H54 (cell line): ENCODE measurements at places on chromosomes 7 and 10.

DNA sequence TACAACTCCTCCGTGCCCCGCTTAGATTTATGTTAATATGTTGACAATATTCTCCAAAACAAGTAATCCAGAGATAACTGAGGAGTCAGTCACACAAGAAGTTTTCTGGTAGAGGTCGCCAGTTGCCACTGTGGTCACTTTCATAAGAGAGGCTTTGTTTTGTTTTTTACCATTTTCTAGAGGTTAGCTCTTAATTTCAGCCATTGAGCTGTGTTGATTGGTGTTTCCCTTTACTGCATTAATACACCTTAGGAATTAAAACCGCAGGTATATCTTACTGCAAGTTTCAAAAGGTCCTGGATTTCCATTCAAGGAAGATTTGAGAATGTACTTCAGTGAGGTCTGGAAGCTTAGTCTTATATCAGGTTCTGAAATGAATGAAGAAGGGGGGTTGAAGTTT lies 3.5 kb downstream of the BMI1 start:
- DNase-seq: no peak

DNA sequence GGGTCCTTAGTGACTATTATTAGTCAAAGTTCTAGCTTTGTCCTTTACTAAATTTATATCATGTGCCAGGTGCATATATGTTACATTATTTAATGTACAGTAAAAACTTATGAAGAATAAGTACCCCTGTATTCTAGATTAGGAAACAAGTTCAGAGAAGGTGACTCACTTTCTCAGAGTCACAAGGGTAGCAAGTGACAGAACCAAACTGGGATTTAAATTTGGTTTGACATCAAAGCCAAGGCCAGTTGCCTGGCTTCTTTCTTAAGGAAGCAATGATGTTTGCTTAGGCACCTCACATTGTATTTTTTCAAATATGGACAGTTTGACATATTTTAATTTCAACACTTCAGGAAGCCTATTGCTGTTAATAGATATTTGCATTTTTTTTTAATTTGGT lies 2.5 kb downstream of the LSM8 start:
- DNase-seq: no peak

- no peak for DNase-seq
Observed at GRCh38 chr7:37100735-37101331, 347.8 kb downstream of the ELMO1 start.

DNA sequence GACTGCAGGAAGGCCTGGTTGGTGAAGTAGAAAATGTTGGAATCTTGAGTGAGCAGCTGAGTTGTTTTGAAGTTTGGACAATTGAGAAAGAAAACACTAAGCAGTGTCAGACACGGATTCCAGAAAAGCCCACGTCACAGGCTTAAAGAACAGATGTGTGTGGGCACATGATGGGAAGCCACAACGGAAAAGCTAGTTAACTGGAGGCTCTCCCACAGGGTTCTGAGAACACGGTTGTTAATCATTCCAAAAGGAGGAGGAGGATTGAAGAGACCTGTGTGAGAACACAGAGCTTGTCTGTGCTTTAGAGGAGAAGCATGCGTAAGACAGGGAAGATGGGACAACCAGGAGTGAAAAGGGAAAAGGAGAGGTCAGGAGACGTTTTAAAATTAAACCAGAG lies 42.6 kb downstream of the SHH start:
- DNase-seq: no peak

DNA sequence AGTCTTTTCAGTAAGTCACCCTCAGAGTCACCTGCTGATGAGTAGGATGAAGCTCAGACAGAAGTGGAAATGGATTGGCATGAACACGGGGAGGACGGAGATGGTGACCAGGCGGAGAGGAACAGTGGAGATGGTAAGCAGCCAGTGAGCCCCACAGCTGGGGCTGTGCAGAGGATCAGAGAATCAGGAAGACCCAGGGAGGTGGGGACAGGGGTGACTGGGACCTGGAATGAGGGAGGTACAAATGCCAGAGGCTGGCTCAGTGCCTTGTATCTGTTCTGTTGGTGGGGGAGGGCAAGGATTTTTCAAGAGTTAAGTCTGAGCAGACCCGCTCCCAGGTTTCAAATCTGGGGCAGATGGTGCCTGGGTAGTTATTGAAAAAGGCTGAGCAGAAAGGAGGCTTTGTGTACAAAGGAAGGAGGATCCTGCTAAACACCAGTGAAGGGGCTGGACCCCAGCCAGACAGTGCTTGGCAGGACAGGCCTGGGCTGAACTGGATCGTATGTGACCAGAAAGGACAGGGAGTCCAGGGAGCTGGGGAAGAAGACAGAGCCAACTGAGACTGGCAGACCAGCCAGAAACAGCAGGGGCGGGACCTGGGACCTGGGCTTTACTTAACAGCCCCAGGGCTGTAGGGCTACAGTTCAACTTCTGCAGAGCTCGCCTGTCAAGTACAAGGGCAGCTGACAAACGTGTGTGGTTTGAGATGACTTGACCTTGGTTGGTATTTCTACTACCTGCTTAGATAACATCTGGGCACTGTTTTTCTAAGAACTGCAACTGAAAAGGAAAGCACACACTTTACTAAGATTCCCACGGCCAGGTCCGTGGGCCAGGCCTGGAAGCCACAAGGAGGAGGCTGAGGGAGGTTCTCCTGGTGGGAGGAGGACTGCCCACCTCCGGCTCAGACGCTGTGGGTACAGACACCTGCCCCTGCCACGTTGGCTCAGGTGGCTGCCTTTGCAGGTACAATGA lies 13.2 kb upstream of the FRMPD2 start:
- no peak for DNase-seq

- DNase-seq: no peak
Observed at GRCh38 chr7:2616387-2617324, 15.1 kb upstream of the TTYH3 start.

- DNase-seq: no peak
Observed at GRCh38 chr10:67331121-67331910, 364.7 kb downstream of the CTNNA3 start.

- no peak for DNase-seq
Observed at GRCh38 chr10:10270126-10271050, 747.3 kb upstream of the CELF2 start.

GRCh38 chr7:134891262-134891695 lies 95.0 kb upstream of the AGBL3 start:
- DNase-seq: peak; percentile 61

GRCh38 chr10:58648131-58648530 lies 135.5 kb downstream of the BICC1 start:
- no peak for DNase-seq

GRCh38 chr7:50153148-50153547 lies 60.1 kb upstream of the ZPBP start:
- DNase-seq: no peak

GRCh38 chr7:1767524-1767923 lies 97.4 kb downstream of the ELFN1 start:
- no peak for DNase-seq

GRCh38 chr7:94630855-94631254 lies 25.1 kb downstream of the SGCE start:
- DNase-seq: no peak

DNA sequence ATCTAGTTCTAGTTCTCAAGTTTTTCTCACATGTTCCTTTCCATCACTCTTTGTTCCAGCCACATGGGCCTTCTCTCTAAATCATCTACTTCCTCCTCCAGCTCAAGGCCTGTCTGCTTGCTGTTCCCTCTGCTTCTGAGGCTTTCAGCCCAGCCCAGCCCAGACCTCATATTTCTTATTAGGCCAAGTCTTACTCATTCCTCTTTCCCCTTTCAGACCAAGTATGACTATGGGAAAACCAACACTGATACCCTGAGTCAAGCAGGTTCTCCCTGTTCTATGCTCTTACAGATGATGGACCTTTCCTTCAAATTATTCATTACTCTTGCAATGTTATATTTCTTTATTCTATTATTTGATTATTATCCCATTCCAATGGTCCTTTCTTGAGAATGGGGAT lies 80.3 kb upstream of the SEM1 start:
- DNase-seq: no peak

DNA sequence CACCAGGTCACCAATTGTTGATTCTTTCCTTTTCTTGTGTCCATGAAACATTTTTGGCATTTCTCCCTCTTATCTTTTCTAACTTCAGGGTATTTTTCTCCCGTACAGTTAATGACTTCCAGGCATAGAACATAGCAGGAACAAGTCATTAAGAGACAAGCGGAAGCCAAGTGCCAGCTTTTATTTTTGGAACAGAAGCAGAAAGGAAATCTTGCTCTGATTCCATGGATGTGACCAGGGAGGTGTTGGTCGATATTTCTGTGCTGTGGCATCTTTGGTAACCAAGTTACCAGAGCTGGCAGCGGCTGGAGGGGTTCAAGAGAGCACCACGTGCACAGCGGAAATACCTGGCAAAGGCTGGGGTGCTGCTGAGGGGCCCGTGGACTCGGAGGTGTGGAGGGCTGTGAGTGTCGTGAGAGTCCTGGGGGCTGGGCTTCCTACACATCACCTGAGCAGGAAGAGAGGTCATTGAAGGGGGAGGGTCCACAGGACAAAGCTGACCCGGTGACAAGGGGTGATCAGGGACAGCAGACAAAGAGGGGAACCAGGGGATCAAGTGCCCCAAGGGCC lies 1.8 kb downstream of the LLCFC1 start:
- no peak for DNase-seq

DNA sequence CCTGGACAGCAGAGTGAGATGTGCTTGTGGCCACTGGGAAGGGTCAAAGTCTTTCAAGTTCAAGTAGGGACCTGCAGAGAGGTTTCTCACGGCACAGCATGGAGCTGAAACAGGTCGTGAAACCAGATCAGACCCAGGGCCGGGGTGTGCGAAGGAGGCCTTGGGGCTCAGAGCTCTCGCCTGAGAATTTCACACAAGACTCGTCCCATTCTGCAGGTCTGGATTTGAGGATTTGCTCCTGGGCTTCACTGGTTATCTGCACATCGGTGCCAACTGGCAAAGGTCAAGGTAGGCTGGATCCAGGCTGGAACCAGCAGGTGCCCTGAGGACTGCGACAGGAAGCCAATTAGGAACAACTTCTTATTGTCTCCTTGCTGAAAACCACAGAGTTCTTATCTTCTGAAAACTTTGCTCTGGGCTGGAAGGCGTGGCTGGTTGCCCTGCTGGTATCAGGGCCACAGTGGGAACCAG lies 24.0 kb upstream of the GTF2I start:
- no peak for DNase-seq

- no peak for DNase-seq
Observed at GRCh38 chr7:50729962-50730361, 52.7 kb downstream of the GRB10 start.

- no peak for DNase-seq
Observed at GRCh38 chr10:31343009-31343408, 24.0 kb downstream of the ZEB1 start.

DNA sequence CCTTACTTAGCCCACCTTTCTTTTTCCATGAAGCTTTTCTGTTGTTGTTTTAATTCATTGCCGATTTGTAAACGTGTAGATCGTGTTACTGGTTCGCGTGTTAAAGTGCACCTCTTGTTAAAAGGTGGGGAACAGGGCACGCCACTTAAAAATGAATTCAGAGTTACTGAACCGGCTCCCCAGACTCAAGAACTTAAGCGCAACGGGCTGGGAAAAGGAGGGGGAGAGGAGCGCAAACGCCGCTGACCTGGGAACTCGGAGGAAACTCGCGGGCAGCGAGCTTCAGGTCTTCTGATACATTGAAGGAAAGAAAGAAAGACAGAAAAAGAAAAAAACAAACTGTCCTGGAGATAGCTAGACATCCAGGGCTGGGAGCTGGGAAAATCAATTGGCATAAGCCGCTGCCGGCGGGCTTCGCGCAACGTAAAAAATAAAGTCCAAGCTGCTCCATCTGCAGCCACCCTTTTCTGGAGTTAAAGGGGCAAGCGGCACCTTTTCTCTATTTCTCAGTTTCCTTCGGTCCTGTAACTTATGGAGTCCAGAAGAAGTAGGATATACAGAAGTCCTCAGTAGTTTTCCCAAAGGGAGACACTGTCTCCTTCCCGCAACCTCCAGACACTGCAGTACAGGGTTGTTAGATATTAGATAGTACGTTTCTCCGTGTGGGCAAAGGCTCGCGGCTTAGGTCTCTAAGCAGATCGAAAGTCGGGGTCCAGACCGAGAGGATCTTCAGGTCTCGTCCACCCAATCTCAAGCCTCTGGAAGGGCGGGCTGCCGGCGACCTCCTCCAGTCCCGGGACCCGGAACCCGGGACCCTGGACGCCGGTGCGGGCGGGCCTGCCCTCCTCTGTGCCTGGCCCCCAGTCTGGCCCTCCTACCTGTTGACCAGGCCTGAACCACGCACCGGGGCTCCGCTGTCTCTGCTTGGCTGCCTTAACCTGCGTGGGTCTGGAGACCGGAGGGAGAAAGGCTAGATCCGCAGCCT lies 1.8 kb upstream of the DLX6 start:
- DNase-seq: no peak

DNA sequence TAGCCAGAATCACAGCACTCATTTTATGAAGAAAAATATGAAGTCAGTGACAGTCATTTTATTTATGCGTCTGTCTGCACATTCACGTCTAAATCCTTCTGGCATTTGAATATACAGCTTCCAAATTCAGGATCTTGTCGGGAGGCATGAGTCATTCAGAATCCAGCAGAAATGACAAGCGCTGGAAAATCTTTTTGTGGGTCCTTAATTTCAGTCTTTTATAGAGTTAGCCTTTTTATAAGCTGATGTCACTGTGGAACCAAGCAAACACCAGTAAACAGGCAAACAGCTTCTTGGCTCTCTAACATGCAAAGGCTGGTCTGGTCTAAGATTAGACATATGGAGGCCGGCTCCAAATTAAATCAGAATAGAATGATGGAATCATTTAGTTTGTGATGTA lies 388.2 kb upstream of the TEX47 start:
- no peak for DNase-seq

GRCh38 chr10:7123774-7124173 lies 287.1 kb downstream of the SFMBT2 start:
- no peak for DNase-seq

DNA sequence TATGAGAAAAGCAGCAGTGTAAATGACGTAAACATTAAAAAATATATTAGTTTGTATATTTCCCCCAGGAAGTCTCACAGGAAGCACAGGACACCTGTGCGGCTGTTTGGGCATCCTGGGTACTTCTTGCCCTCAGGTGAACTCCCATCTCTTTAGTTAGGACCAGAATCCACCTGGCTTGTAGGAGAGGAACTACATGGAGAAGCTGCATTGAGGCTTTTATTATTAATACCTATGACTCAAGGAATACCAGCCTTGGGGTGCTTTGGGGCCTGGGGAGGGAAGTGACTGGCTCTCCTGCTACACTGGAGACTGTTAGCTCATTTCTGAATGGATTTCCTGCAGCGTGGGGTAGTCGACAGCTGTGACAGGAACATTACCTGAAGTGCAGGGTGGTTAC lies 40.0 kb upstream of the GSDME start:
- DNase-seq: no peak

GRCh38 chr7:25353196-25353595 lies 124.9 kb upstream of the NPVF start:
- no peak for DNase-seq

GRCh38 chr10:23001901-23002516 lies 74.2 kb downstream of the ARMC3 start:
- no peak for DNase-seq

DNA sequence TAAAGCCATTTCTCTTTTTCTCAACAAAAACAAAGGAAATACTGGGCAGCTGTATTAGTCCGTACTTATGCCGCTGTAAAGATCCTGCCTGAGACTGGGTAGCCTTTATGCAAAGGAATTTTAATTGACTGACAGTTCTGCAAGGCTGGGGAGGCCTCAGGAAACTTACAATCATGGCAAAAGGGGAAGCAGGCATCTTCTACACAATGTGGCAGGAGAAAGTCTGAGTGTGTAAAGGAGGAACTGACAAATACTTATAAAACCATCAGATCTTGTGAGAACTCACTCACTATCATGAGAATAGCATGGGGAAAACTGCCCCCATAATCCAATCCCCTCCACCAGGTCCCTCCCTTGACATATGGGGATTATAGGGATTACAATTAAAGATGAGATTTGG lies 264.3 kb downstream of the SEMA3A start:
- no peak for DNase-seq

- DNase-seq: no peak
Observed at GRCh38 chr7:27897001-27897400, 157.0 kb downstream of the TAX1BP1 start.
